ENCODE measurements at places on chromosomes 13 and 19. TPM values are rescaled to one million over a fixed set of nuclear protein-coding genes. Genes with fewer than 3 reads are reported as not detected.

The SIRT6 gene
- total RNA-seq: 37.0 TPM

The ZNF442 gene
- not detected for total RNA-seq

The ODAD3 gene
- total RNA-seq: 1.3 TPM

The IL17D gene
- 1.3 TPM for total RNA-seq

The CLEC17A gene
- not detected for total RNA-seq

The ENOX1 gene
- total RNA-seq: 0.97 TPM

The HCN2 gene
- total RNA-seq: 50.9 TPM

The SMAD9 gene
- 0.19 TPM for total RNA-seq

The KIR3DL2 gene
- total RNA-seq: not detected

The HIPK4 gene
- total RNA-seq: 0.32 TPM

The CIC gene
- total RNA-seq: 56.8 TPM
